SHP77 (cell line): ENCODE measurements at places on chromosomes 2 and 18.

DNA sequence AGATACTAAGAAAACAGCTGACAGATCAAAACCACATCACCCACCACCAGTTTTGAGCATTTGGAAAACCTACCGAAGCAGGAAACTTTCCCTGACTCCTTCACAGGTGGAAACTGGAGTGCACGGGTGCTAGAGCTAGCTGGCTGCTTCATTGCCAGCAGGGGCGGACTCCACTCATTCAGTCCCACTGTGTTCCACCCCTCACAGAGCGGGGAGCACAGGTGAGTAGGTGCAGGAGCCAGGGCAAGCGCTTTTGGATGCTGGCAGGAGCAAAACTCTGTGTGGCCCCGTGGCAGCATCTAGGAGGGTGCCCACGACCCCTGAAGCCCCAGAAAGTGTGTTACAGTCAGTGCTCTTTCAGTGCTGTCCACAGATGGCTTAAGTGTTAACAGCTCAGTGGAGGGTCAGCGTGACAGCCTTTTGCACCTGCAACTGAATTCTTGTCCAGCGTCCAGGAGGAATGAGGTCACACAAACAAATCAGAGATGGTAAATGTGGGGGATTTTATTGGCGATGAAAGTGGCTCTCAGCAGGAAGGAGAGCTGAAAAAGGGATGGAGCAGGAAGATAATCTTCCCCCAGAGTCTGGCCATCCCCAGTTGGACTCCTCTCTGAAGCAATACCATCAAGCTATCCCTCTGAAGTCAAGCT is 71.1 kb downstream of the TMEM163 start:
- no peak for DNase-seq

DNA sequence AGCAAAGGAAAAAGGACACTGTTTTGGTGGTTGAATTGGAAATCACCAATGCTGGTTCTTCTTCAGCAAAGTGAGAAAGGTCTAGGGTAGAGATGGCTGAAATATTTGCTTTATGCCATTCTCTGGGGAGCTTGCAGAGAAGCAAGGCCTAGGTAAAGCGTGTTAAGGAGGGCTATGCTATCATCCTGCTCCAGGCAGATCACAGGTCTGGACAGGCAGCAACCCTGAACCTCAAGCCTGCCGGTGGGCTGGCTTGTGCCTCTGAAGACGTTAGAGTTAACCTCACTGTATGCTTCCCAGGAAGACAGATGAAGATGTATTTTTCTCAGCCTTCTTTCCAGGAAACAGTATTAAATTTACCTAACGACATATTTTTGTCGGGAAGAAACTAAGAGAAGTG is 138.5 kb upstream of the LYPD6 start:
- DNase-seq: no peak

GRCh38 chr2:126748929-126749518 is 93.1 kb downstream of the GYPC start:
- DNase-seq: no peak

DNA sequence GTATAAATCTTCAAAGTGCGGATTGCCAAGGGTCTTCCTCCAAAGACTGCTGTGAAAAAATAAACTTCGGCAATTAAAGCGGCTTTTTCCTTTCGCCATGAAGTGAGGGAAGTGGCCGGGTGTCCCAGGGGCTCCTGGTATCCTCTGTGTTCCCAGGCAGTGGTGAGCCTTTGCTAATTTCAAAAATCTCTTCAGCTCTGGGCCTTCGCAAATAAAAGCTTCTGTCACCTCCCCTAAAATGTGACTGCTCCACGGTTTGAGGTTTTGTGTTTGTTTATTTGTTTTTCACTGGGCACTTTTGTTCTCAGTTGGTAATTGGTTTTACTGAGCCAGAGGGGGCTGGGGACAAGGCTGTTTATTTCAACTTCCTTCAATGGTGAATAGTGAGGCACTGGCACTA is 270.1 kb upstream of the POU3F3 start:
- DNase-seq: no peak

DNA sequence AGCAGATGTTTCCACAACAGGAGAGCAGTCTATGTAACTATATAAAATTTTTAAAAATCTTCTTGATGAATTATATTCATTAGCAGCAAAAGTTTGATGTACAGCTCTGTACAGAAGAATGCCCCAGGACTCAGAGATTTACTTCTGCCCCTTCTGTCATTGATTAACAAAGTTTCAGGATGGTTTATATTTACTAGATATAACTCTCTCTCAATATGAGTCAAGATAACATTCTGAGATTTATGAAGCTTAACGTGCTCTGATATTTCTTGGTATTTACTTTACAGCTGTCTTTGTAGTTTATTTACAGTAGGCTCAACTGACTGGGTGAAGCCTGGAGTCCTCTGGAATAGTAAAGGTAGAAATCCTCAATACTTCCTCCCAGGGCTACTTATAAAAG is 93.6 kb upstream of the HNMT start:
- DNase-seq: no peak

GRCh38 chr2:65388051-65388531 is 44.3 kb downstream of the SPRED2 start:
- no peak for DNase-seq

- no peak for DNase-seq
Observed at GRCh38 chr2:105134081-105134480, 96.2 kb downstream of the MRPS9 start.

GRCh38 chr2:49248506-49248905 is 94.2 kb upstream of the FSHR start:
- DNase-seq: no peak

DNA sequence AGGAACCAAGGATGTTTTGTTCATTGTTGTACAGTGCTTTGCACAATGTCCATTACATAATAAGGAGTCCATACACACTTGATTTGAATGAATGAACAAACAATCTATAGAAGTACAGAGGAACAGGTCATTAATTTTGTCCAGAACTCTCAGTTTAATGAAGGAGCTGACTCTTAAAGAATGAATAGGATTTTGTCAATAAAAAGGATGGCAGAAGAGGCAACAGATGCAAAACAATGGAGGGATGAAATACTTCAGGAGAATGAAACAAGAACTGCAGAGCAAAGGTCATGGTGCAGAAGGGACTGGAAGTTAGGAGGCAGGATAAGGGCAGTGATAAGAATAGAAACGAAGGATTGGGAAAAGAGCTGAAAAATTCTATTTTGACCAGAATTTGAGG is 28.7 kb upstream of the COL5A2 start:
- DNase-seq: no peak

DNA sequence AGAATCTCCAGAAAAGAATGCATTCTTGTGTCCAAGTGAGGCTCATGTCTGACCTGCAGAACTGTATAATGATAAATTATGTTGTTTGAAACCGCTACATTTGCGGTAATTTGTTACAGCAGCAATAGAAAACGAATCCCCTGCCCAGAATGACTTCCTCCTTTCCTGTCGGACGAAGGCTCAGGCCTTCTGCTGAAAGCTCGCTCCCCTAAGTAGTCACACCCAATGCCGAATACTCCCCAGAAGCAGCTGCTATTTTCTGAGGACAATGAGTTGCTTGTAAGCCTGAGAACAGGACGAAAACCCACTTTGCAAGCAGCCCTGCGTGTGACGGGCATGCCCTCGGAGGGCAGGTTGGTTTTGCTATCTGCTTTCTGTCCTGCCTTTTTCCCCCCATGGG is 27.7 kb upstream of the PTPN4 start:
- no peak for DNase-seq

DNA sequence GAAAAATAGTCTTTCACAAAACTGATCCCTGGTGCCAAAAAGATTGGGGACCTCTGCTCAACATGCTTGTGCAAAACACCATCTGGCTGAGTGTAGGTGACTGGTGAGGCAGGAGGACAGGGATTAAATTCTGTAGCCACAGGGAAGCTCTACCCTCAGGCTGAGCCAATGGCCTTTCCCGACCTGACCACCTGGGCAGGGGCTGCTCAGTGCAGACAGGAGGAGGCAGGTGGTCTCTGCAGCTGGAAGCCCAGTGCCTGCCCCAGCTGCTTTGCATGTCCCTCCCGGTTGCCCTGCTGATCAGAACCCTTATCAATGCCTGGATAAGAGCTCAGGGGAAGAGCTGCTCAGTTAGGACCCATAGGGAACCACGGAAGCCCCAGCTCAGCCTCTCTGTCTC is 235.3 kb downstream of the ANKRD36 start:
- no peak for DNase-seq

DNA sequence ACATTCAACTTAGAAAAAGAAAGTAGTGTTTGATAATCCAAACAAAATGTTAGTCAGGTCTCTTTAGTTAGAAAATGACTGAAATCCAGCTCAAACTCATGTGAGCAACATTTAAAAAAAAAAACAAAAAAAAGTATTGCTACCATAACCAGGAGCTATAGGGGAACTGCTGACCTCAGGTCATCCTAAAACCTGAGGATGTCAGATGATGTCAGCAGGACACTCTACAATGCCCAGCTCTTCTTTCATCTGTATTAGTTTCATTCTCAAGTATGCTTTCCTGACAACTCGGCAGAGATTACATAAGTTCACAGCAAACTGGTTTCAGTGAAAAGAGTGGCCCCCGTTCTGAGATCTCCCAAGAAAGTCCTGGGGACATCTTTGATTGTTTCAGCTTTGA is 4.2 kb upstream of the ESCO1 start:
- no peak for DNase-seq
